ENCODE measurements at places on chromosomes 13 and 19.
A peak's percentile ranks its signal among the peaks of the same experiment; 100 is the strongest.

DNA sequence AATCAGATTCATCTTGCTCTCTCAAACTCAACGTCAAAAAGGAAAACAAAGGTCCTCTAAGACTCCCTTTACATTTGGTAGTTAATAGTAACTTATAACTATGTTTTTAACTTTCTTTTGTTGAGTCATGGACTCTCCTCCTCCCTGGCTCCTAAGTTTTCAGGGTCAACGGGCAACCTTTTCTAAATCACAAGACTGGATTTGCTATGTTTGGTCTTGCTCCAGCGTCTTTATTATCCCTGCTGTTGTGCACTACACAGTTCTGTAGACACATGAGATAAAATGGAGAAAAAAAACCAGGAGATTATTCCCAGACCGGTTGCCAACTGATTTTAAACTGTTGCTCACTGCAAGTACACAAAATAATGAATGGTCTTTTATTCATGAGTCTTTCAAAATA lies 1.9 kb upstream of the ITM2B start:
- peak; percentile 54 for DNase-seq

- DNase-seq, result no peak
These were observed 15.3 kb downstream of the ZNF536 start for GRCh38 chr19:30387311-30388115.

DNA sequence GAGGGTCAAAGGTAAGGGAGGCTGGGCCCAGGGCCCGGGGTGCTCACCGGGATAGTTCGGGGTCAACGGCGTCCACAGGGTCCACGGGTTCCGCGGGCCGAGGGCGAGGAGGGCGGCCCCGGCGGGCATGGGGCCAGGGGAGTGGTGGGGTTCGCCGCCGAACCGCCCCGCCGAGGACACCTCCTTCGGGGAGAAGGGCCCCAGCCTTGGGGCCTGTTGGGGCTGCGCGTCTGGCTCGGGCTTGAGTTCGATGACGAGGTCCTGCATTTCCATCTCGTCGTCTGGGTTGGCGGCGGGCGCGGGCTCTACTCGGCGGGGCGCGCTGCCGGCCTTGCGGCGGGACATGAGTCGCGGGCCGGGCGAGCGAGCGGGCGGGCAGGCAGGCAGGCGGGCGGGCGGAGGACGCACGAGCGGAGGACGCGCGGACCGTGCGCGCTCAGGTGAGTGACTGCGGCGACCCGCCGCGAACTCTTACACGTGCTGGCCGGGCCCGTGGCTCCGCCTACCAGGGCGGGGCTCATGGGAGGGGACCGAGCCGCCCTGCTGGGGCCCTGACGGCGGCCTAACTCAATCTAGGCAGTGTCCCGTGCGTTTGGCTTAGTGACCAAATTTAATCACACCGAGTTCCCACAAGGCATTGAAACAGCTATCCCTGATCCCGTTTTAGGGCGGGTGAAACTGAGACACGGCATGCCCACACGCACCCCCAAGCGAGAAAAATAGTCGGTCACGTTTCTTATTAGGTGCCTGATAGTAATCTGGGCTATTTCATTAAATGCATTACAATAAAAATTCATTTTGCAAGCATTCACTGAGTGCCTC lies at the start of gene ZNF296:
ZNF296 (minus strand) TSS at position 450 of the 822 bp plus-strand sequence; CDS start at position 345, 105 bp downstream.
- DNase-seq, result no peak

DNA sequence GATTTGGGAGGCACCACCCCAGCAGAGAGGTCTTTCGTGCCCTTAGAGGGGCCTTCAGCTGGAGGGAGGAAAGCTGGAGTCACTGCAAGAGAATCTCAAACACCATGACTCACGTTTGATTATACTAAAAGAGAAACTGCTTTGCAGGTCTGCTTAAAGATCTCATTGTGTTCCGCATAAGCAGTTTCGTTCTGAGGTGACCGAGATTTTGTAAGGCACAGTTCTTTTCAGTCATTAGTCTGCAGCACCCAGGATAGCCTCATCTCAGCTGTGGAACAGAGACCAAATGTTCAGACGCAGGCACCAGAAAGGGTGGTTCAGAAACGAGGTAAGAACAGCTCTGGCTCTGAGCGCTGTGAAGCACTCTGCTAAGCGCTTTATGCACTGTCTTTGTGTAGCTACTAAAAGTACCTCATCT lies 71.2 kb upstream of the GTF3A start:
- DNase-seq, result no peak

- DNase-seq, result no peak
These were observed 130.2 kb downstream of the MIPEP start for GRCh38 chr13:23758798-23759527.

DNA sequence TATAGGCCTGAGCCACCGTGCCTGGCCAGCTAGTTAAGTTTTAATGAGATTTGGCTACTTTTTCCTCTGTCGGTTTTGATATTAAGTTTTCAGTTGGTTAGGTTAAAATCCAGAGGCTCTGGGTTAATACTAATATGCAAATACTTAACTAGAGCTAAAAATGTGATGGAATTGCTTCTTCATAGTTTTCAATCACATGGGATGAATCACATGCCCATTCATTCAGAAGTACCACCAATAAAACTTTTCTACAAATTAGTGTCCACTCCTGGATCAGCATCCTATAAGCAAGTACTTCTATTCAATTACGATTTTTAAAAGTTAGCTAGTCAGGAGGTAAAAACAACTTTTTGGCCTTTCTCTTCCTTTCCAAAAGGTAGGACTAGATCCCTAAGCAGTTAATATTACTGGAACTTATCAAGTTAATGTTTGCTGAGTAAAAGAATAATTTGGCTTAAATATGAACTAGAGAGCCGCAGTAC lies 4.3 kb downstream of the SLC25A30 start:
- DNase-seq, result no peak
